AG04450 (cell line): ENCODE measurements at places on chromosomes 11 and 22. TPM values are rescaled to one million over a fixed set of nuclear protein-coding genes. Genes with fewer than 3 reads are reported as not detected.
A peak's percentile ranks its signal among the peaks of the same experiment; 100 is the strongest.

- DNase-seq, result no peak
Measured at GRCh38 chr11:126282361-126282735, 545 bp upstream of the TIRAP start.

DNA sequence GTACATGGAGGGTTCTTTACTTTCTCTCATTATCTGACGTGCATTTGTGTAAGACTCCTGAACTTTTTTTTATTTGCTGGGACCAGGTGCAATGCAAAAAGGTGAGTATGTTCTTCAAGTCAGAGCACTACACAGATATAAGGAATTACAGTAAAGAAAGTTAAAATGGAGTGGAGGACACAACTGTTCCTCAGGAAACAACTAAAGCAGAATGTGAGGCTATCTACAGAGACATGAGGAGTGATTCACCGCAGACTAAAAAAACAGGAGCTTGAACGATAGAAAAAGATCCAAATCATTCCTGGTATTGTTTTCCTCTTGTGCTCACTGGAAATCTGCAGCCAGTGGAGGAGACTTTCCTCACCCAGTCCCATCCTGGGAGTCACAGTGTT, 106.2 kb downstream of the ABTB2 start:
- DNase-seq, result no peak

GRCh38 chr11:15641271-15642045, 526.7 kb downstream of the INSC start:
- DNase-seq, result no peak

- no peak for DNase-seq
Measured at GRCh38 chr22:20319041-20319744, 667 bp downstream of the DGCR6L start.

GRCh38 chr11:92511522-92512203, 287.0 kb downstream of the FAT3 start:
- no peak for DNase-seq

DNA sequence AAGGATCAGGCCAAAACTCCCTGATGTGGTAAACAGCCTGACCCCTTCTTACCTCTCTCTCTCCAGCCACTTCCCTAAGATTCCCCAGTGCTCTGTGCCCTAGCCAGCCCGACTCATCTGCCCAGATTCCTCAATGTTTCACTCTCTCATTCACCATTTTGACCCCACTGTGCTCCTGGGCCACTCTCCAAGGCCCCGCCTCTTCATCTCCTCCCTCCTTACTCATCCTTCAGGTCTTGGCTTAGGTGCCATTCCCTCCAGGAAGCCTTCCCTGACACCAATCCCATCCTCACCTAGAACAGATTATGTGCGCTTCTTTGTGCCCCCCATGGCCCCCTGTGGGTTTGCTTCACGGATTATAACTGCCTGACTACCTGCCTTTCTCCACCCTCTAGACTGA, 13.2 kb downstream of the SLC43A3 start:
- no peak for DNase-seq

DNA sequence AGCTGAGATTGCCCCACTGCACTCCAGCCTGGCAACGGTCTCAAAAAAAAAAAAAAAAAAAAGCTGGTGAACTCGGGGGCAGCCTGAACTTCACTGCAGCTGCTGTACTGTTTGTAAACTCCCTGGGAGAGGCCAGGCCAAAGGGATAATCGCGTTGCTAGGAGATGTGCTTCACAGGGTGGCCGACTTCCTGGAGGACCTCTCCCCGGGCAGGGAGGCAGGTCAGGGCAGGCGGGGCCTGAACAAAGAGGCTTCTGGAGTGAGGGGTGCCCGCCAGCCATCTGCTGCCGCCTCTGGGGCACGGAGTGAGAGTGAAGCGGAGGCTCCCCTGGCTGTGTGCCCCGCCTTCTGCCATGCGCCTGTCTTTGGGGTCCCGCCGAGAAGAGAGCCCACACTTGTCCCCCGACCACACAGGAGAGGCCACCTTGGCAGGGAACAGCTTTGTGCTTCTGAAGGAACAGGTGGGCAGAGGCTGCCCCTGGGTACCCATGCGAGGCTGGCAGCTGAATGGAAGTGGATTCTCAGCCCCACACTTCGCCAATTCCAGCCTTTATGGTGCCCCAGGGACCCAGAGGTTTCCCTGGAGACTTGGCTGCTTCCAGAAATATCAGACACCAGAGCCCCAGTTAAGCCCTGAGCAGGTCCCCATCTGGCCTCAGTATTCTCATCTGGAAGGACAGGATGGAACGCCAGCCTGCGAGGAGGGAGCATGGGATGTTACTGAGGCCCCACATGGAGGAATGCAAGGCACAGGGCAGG, 29.6 kb downstream of the TMEM184B start:
- peak; percentile 45 for DNase-seq

DNA sequence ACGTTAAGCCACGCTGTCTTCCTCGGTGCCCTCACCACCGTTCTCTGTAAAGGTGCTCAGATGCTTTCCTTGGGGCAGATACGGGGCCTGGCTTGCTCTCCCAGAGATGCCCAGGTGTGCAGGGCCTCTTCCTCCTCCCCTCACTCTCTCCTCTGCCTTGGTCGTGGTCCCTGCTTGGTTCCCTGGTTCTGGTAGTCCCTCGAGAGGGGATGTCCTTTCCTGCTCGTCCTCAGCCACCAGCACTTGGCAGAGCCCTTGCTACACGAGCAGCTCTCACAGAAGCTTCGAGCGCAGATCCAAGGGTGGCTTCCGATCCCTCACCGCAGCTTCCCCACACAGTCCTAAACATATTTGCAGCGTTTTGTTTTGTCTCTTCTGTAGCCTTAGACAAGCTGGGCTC, 298.8 kb downstream of the TBC1D22A start:
- no peak for DNase-seq

DNA sequence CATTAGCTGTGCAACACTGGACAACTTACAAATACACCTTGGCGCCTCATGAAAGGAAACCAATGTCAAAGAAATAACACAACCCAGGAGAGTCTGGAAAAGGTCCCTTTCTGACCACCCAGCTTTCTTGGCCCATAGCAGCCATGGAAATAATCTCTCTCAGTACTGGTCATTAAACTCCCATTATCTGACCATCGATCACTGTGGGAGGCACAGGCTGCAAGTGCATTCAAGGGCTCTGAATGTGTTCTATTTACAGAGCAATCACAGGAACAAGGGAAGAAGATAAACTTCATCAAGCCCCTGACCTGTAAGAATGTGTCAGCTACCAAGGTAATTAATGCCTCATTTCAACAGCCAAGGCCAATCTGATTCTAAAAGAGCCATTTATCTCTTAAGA, 40.1 kb downstream of the CTSC start:
- no peak for DNase-seq

DNA sequence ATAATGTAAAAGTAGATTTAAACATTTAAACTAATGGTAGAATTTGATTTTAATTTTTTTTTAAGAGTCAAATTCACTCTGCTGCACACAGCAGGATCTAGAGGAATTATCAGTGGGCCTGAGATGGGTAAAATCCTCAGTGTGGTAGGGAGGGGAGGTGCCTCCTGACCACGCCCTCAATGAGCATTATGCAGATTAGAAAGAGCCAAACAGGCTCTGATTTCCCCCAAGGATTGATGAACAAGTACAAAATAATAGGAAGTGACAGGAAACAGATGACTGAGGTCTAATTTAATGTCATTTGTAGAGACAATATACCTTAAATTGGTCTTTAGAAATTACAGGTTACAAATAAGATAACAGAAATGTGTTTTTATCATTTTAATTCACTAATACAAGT, 155.2 kb downstream of the DCDC1 start:
- no peak for DNase-seq

GRCh38 chr22:45317551-45318167, 7.9 kb downstream of the FAM118A start:
- DNase-seq, result no peak

DNA sequence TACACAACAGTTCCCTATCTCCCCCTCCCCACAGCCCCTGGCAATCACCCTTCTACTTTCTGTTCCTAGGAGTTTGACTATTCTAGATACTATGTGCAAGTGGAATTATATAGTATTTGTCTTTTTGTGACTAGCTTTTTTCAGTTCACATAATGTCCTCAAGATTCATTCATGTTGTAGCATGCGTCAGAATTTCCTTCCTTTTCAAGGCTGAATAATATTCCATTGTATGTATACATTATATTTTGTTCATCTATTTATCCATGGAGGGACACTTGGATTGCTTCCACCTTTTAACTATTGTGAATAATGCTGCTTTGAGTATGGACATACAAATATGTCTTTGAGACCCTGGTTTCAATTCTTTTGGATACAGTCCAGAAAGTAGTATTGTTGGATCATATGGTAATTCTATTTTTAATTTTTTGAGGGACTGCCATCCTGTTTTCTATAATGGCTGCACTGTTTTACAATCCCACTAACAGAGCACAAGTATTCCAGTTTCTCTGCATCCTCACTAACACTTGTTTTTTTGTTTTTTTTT, 128.8 kb downstream of the ARHGAP42 start:
- no peak for DNase-seq

- DNase-seq, result no peak
Measured at GRCh38 chr11:66720223-66720898, 8.7 kb downstream of the SPTBN2 start.

GRCh38 chr11:12157241-12157661, 46.9 kb downstream of the MICAL2 start:
- DNase-seq, result no peak

- no peak for DNase-seq
Measured at GRCh38 chr11:35682230-35683173, 19.9 kb downstream of the TRIM44 start.

GRCh38 chr11:59770319-59770718, 15.1 kb downstream of the STX3 start:
- no peak for DNase-seq

GRCh38 chr11:83990160-83990733, 704.1 kb upstream of the CCDC90B start:
- DNase-seq, result no peak

DNA sequence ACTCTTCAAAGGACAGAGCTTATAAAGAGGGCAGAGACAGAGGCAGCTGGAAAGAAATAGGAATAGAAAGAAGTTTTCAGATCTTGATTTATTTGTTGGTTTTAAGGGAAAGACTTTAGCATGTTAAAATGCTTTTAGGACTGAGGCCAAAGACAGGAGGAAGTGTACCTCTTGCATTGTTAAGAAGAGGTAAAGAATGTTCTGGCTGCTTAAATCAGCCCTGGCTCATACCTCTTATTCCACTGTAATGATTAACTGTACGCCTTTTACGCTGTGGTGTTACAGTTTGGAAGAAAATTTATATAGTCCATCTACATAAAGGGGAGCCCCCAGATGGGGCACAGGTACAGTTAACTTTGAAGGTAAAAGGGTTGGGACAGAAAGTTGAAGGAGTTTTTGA, 10.1 kb upstream of the MPZL2 start:
- DNase-seq, result no peak

DNA sequence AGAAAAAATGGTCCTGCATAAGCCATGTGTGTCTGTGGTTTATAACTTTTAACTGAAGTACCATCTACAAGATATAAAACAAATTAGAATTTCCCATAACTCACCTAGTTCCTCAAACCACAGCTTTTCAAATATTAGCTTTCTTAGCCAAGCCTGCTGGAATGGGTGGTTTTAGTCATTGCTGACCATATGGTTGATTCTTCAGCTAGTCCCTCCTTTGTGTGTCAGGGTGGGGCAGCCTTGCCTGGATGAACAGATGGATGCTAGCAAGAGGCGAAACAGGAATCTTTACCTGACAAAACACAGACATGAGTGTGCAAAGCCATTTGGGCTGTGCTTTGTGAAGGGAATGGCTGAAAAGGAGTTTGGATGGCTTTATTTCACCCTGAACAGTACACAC, 6.9 kb upstream of the B3GNT6 start:
- DNase-seq, result no peak

- no peak for DNase-seq
Measured at GRCh38 chr11:16613262-16613511, 125.3 kb upstream of the C11orf58 start.

- no peak for DNase-seq
Measured at GRCh38 chr11:94089341-94089740, 39.3 kb upstream of the PANX1 start.

The B3GAT1 gene
- polyA plus RNA-seq, result not detected in 2 replicates

The A4GALT gene
- 1.8 and 2.7 TPM in 2 replicates for polyA plus RNA-seq

The SESN3 gene
- polyA plus RNA-seq, result 2.8 and 4.2 TPM in 2 replicates

The FADS2 gene
- polyA plus RNA-seq, result 183 and 218 TPM in 2 replicates

The OR10D3 gene
- not detected in 2 replicates for polyA plus RNA-seq
